Stimulated activated CD4-positive, alpha-beta T cell treated with anti-CD3 and anti-CD28 coated beads, Interleukin-4, amount 100 ng/mL, for 4 hours (primary cell): ENCODE measurements at places on chromosomes 13 and 19.

GRCh38 chr13:78192716-78193115 lies 274.1 kb upstream of the EDNRB start:
- no peak for DNase-seq

DNA sequence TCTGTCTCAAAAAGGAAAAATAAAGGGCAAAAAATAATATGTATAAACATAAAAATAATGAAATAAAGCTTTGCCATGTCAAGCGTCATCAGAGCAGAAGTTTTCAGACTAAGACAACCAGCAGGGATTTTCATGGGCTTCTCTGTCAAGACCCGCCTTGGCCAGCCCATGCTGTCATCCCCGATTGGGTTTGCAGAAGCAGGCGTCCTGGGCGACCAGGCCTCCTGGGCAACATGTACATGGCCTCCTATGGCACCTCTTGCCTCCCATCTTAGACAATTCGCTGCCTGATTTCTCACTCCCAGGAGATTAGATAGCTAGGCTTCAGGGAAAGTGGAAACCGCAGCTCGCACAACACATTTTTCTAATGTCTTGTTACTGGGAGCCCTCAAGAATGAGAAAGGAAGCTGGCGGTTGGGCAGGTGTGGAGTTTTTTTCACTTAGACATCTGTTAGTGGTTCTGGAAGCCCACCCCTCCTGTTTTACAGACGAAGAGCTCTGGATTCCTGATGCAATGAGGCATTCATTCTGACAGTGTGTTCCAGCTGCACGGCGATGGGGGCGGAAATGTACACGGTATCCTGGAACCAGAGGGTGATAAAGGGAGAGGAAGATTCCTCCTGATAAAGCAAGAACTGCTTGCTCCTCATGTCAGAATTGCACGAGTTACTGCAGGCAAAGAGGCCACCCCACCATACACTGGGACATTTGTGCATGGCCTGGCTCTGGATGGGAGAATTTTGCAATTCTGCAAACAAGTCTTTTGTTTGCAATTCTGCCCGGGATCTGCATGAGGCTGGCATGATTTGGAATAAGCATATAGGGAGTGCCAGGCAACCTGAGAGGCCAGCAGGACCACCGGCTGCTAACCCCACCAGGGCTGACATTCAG lies 47.4 kb upstream of the KATNAL1 start:
- DNase-seq: no peak

GRCh38 chr13:114258589-114258988 lies 22.8 kb upstream of the UPF3A start:
- no peak for DNase-seq

DNA sequence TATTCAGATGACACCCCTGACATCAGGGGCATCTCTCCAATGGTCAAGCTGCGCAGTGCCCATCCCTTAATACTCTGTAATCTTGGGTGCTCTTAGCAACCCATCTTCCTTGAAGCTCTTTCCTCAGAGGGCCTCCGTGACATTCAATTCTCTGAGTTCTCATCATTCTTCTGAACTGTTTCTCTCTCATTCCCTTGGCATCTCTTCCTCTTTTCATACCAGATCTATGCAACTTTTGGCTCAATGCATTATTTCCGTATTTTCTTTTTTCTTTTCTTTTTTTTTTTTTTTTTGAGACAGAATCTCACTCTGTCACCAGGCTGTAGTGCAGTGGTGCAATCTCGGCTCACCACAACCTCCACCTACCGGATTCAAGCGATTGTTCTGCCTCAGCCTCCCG lies 53.9 kb downstream of the PCDH8 start:
- no peak for DNase-seq

- DNase-seq: no peak
Observed at GRCh38 chr13:35833608-35834275, 297.4 kb downstream of the DCLK1 start.

- DNase-seq: no peak
Observed at GRCh38 chr19:39203372-39204341, at the start of gene SYCN. Gene SYCN (minus strand): TSS chr19:39204263. CDS start chr19:39204254, 9 bp downstream.
